ENCODE measurements at places on chromosomes 3 and 15.

DNA sequence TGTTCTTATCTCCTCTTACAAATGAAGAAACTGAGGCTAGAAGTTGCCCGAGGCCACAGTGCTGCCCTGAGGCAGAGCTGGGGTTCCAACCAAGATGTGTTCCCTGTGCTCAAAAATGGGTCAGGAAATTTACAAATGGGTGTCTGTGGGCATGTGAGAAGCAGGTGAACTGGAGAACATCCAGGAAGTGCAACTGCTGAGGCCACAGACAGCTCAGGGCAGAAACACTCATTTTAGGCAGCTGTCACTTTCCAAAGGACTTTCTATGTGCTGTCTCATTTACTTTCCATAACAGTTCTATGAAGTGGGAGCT is 47.2 kb upstream of the ATP2B2 start:
- peak; percentile 25 for DNase-seq

DNA sequence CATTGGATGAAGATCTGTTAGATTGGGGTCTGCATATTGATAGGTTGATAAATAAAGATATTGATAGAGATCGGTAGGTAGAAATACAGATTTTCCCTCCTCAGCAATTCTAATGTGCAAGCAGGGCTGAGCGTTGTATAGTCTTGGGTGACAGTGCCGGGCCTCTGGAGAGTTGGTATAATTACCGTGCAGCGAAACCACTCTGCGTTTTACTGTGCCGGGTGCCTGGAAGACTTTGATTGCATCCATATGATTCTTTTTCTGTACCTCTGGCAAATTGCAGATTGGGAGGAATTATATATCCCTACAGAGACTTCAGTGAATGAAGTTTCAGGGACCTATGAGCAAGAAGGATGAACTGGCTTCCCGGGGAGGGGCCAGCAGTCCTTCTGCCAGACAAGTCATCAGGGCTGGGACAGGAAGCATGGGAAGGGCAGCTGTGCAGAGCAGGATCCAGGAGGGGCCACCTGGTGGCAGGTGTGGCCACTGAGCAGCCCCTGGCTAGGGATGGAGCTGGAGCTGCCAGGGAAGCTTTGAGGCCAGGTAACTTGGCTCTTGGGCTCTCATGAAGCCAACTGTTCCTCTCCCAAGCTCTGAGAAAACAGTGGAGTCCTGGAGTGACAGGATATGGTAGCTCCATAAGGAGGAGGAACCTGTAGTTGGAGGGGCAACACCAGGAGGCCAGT is 132.5 kb downstream of the APBA2 start:
- DNase-seq = peak; percentile 86

DNA sequence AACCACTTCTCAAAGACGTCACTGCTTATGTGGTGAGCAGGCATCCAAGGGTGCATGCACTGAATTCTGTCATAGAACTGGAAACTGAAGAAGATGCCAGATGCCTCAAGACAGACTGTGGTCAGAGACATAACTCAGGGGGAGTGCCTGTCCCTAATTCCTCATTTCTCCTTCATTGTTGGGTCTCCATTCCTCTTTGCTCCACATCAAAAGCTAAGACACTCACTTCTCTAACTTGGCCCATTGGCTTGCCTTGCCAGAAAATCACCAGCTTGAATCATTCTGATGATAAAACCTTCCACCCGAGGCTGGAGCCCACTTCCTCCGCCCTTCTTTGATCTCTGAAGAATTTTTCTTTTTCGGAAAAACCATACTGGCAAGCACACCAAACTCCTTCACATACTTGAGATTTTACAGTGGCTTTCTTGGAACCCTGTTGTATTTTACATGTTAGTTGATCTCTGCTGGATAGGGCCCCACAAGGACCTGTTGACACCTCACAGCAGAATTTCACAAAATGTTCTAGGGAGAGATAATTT is 69.9 kb downstream of the COL8A1 start:
- DNase-seq = no peak

GRCh38 chr3:60323651-60324050 is 927.6 kb downstream of the FHIT start:
- DNase-seq = peak; percentile 65

- peak; percentile 51 for DNase-seq
Measured at GRCh38 chr3:184660931-184661330, 50.9 kb downstream of the MAGEF1 start.

- DNase-seq = peak; percentile 69
Measured at GRCh38 chr3:24519368-24520100, 24.9 kb upstream of the THRB start.

DNA sequence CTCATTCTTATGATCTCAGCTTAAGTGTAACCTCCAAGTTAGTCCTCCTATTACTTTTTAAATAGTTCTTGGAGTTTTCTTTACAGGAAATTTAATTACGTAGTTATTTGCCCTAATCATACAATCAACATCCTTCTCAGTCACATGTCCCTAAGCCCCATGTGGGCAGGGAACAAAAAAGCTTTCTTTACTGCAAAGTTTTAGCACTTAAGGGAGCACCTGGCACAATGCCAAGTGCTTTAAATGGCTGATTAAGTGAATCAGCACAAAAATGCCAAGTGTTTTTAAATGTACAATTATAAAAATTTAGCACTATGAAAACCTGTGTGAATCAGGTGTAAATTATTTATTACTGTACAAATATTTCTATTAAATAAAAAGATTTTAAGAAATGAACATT is 445.3 kb downstream of the C3orf38 start:
- no peak for DNase-seq

- no peak for DNase-seq
Measured at GRCh38 chr15:90519688-90520087, 10.0 kb upstream of the CRTC3 start.

DNA sequence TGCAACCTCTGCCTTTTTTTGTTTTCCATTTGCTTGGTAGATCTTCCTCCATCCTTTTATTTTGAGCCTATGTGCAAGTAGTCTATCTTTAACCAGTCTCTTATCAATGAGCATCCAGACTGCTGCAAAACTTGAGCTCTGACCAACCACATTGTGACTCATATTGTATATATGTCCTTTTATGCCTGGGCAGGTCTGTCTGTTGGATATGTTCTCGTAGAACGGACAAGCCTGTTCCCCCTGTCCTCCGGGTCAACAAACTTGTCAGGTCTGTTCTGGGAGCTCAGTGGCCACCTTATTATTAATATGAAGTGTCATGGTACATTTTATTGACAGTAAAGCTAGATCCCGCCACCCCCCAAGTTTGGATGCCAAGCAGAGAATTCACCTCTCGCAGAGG is 252.9 kb upstream of the ST8SIA2 start:
- DNase-seq = no peak

DNA sequence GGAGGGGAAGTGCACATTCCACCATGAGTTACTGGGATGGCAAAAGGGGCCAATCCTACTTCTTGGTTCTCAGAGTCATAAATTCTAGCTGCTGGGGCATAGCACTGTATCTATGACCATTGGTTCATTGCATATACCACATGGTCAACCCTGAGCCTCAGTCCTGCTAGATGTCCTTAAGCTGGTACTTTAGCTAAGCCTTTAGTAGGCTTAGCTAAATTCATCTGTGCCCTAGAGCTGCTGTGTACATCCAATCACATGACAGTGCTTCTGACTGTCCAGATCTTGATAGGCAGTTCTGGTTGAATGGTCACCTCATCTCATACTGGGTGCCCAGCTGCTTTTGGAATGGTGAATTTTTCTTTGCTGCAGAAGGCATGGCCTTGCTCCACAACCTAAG is 8.2 kb downstream of the NDUFB4 start:
- no peak for DNase-seq

GRCh38 chr3:49015072-49015471 is 3.3 kb downstream of the DALRD3 start:
- peak; percentile 39 for DNase-seq

- DNase-seq = no peak
Measured at GRCh38 chr15:58517682-58518525, 86.1 kb downstream of the LIPC start.

- no peak for DNase-seq
Measured at GRCh38 chr15:100733101-100733842, 130.9 kb downstream of the ASB7 start.

DNA sequence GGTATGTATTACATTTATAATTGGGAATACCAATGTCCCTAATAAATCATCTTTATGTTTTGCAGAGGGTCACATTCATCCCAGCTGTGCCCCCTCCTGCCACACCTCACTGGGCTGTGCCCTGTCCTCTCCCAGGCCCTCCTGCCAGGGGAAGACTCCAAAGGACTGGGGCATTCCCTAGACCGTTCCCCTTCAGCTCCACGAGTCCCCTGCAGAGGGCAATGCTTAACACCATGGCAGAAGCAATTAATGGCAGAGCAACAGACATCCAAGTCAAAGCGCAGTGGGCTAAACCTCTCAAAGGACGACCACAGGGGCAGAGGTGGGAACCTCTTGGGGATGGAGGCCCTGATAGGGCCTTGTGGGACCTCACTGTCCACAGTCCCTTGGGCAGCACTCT is 71.3 kb upstream of the SEC13 start:
- DNase-seq = peak; percentile 61

DNA sequence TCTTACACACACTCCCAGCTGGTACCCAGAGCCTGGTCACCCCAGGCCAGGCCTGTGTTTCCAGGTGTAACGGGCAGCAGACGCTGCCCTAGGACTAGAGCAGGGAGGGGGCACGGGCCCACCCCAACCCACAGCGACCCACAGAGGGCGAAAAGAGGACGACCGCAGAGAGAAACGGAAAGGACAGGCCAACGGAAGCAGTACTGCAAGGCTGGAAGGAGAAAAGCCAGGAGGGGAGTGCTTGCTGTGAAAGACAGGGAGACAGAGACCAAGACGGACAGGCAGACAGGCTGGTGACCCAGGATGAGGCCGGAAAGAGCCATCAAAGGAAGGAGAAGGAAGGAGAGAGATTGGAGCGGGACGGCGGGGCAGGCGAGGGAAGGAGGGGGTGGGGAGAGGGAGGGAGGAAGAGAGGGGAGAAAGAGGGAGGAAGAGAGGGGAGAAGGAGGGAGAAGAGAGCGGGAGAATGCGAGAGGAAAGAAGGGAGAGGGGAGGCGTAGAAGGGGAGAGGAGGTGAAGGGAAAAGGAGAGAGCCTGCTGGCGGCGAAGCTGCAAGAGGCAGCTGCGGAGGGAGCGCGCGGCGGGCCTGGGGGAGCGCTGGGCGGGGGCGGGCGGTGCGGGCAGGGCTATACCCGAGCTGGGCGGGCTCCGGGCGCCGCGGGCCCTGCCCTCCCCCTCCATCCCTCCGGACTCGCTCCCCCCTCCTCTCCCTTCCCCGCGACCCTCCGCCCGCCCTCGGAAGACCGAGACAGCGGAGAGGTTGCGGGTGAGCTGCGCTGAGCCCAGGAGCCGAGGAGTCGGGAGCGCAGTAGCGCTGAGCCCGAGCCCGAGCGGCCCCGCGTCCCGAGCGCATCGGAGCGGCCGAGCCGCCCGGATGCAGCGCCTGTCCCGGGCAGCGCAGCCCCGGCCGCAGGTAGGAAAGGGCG is at the start of gene SLC6A1:
Gene SLC6A1 (plus strand): TSS at position 732 of the 926 bp plus-strand sequence. CDS start 24,464 bp downstream, outside the sequence.
- peak; percentile 87 for DNase-seq

GRCh38 chr3:184981071-184981470 is 169.1 kb downstream of the VPS8 start:
- no peak for DNase-seq

DNA sequence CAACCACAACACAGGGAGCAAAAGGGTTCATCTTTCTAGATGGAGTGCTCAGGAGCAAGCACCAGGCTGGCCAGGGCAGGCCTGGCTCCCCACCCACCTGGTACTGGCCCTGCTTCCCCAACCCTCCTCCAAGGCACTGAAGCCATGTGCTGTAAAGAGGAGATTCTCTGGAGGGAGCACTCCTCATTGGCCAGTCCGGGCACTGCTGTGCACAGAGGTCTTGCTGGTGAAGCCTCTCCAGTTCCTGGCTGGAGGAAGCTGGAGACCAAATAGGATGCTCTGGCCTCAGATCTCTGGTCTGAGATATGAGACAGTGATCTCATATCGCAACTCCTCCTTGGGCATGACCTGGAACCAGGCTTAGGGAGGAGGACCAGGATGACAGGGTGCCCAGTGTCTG is 7.7 kb upstream of the SEMA3F start:
- no peak for DNase-seq

- DNase-seq = peak; percentile 31
Measured at GRCh38 chr15:68307131-68307928, 29.8 kb downstream of the FEM1B start.

GRCh38 chr15:33095641-33096040 is 98.9 kb downstream of the FMN1 start:
- no peak for DNase-seq

DNA sequence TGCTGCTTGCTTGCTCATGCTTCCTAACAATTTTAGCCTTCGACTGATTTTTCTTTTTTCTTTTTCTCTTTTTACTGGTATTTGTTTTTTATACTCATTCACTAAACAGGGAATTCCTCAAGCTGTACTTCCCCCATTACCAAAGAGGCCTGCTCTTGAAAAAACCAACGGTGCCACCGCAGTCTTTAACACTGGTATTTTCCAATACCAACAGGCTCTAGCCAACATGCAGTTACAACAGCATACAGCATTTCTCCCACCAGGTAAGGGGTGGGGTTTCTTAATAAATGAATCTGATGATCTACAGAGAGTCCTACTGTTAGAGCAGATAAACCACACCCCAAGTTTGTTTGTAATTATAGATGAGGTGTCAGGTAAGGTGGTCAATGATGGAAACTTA is 178.8 kb downstream of the MBNL1 start:
- no peak for DNase-seq

- DNase-seq = no peak
Measured at GRCh38 chr3:45084361-45084760, 58.3 kb downstream of the CLEC3B start.

DNA sequence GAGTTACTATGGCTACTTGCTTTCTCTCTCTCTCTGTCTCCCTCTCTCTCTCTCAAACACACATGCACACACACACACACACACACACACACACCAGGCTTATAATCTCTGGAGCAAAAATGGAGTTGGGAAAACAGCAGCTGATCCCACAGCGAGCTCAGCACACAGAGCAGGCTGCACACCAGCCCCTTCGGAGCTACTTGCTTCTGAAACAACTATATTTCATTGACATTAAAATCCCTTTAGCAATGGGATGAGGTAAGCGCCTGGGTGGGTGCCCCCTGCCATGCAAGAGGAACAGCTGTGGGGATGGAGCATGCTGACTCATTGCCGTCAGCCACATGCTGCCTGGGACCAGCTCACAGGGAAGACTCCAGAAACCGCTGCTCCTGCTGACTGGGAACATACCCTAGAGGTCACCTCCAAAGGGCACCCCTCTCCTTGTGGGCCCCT is 45.7 kb downstream of the B3GNT5 start:
- peak; percentile 82 for DNase-seq

- DNase-seq = peak; percentile 90
Measured at GRCh38 chr15:70853318-70853972, 512 bp downstream of the LARP6 start.

- no peak for DNase-seq
Measured at GRCh38 chr3:161927131-161927530, 430.5 kb downstream of the OTOL1 start.
